ENCODE measurements at places on chromosomes 3 and 15.

DNA sequence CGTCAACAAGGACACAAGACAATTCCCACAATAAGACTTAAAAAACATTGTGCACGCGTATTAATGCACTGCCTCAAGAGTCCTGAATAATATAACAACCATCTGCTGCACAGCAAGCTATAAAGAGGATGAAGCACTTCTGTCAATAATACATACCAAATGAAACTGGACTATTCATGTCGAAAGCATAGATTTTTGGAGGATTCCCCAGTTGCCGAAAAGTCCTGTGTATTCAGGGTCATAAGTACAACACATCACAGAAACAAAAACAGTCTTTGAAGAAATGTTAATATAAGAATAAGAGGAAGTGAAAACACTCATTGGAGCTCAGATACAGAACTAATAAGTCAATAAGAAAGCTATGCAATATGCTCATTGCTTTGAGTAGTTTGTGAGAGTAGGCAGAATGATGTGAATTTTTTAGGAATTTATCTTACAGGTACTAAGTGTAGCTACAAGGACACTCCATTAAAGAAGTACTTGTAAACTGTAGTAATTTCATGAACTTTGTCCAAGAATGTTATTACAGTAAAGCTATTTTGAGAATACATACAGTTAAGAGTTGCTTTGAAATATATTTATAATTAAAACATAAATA, 31.6 kb downstream of the CBLB start:
- DNase-seq = no peak

DNA sequence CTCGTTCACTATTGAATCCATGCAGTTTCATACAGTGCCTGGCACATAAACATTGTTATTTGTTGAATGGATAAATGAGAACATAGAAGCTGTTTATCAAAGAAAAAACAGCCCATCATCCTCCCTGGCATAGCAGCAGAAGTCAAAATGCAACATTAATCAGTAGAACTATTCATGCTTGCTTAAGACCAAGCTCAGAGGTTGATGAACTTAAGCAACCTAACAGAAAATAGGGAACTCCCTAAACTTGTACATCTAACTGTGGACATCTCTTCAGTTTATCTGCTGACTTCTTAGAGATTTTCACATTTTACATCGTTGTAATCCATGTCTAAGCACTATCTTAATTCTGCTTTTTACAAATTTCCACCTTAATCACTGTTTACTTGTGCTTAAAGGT, 29.2 kb downstream of the SENP8 start:
- DNase-seq = no peak

GRCh38 chr3:97658668-97659285, 105.8 kb upstream of the ARL6 start:
- DNase-seq = peak; percentile 8

DNA sequence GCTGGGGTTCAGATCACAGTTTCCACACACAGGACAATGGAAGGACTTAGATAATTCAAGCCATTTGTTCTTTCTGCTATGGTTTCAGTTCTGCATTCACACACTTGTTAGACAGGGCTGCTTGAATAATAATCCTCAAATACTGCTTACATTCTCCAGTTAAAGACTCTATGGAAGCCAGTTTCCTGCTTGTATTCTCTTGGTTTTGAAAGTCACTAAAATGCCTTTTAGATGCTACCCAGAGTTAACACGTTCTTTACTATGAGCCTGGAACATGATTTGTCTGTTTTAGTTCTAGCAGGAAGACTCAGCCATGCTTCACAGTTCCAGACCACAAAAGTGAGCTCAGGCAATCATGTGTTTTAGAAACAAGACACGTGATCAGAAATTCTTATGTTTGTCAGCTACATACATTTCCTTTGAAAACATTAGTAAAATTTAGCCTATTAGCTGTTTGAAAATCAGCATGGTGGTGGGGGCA, 152.4 kb downstream of the LEKR1 start:
- peak; percentile 12 for DNase-seq

All from fibroblast of skin of back (primary cell).